Activated CD4-positive, CD25-positive, alpha-beta regulatory T cell (primary cell): ENCODE measurements at places on chromosomes 2 and 18.

GRCh38 chr2:135663148-135663700, 78.4 kb upstream of the UBXN4 start:
- DNase-seq, result no peak

DNA sequence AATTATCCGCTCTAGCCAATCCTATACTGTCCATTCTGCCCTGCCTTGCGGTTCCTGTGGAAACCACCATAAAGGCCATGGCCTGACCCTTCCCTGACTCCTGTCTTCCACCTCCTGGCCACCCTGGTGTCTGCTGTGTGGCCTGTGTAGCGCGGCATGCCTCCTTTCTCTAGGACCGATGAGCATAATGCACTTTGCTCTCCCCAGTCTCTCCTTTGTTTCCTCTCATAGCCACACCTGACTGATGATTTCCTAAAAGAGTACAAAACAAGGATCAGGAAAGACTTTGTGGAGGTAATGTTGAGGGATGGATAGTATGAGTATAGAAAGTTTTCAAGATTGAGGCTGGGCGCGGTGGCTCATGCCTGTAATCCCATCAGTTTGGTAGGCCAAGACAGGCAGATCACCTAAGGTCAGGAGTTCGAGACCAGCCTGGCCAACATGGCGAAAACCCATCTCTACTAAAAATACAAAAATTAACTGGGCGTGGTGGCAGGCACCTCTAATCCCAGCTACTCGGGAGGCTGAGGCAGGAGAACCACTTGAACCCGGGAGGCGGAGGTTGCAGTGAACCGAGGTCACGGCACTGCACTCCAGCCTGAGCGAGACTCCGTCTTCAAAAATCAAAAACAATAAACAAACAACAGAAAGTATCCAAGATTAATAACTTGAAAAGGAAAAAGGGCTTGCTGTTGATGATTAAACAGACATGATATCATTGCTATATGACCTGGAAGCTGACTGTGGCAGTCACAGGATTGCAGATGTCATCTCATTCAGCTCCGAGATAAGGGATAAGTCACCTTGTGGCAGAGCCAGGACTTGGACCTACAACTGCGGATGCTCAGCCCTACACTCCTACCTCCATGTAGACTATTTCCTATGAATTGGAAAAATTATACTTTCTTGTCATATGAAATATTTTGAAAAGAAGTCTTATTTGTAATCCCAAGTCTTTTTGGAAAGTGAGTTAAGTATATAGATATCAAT, 16.6 kb downstream of the SOWAHC start:
- no peak for DNase-seq

DNA sequence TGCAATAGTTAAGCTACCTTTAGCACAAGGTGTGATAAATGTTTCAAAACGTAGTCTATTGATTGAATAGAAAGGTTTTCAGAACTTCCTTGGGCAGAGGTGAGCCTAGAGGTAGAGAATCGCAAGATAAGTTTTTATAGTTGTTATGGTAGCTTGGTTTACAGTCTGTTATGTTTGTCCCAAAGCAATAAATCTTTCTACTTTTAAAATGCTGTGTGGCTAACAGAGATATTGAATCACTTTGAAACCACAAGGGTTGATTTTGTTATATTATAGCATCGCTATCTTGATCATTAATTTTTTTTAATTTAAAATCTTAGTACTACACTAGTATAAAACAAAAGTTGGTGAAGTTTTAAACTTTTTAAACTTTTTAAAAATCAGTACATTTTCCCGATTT, 126.7 kb downstream of the TMEM182 start:
- no peak for DNase-seq

- DNase-seq, result no peak
These were observed 52.6 kb downstream of the COA5 start for GRCh38 chr2:98555696-98556095.

GRCh38 chr2:38215522-38215921, 139.6 kb upstream of the CYP1B1 start:
- DNase-seq, result no peak
